Nephron progenitor cell (in vitro differentiated cells): ENCODE measurements at places on chromosomes 3 and 15.

DNA sequence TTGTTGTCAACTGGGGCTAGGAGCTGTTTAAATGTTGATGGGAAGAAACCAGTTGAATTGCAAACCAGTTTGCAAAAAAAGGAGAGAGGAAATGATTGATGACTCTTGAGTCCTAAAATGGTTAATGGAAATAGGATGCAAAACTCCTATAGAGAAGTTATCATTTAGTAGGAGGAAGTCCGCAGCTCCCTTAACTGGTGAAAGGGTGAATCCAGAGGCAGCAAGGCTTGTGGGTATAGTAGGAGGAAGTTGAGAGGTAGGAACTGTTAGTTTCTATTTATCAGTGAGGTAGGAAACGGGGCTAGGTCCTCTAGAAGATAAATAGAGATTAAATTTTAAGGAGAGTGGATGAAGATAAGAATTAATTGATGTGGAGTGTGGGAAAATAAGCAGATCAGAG lies 15.4 kb downstream of the IREB2 start:
- no peak for DNase-seq
- H3K27me3 ChIP-seq: no peaks in the 10 kb centered on the region
- H3K27ac ChIP-seq: no peak overlapping the region
- H3K4me3 ChIP-seq: no peak overlapping the region
- peaks cover 39% of the 10 kb centered on the region for H3K4me1 ChIP-seq

- H3K4me3 ChIP-seq: no peak overlapping the region
- peaks cover 6% of the 10 kb centered on the region for H3K4me1 ChIP-seq
- no peak overlapping the region for H3K27ac ChIP-seq
- DNase-seq: no peak
- H3K27me3 ChIP-seq: peaks cover 3% of the 10 kb centered on the region
- H3K36me3 ChIP-seq: no peaks in the 10 kb centered on the region
Observed at GRCh38 chr3:131728898-131729642, 226.3 kb upstream of the MRPL3 start.

- no peak overlapping the region for H3K4me3 ChIP-seq
- H3K36me3 ChIP-seq: peaks cover 78% of the 10 kb centered on the region
- no peaks in the 10 kb centered on the region for H3K27me3 ChIP-seq
- DNase-seq: no peak
- peaks cover 12% of the 10 kb centered on the region for H3K4me1 ChIP-seq
Observed at GRCh38 chr15:63560741-63561448, 36.3 kb upstream of the FBXL22 start.

DNA sequence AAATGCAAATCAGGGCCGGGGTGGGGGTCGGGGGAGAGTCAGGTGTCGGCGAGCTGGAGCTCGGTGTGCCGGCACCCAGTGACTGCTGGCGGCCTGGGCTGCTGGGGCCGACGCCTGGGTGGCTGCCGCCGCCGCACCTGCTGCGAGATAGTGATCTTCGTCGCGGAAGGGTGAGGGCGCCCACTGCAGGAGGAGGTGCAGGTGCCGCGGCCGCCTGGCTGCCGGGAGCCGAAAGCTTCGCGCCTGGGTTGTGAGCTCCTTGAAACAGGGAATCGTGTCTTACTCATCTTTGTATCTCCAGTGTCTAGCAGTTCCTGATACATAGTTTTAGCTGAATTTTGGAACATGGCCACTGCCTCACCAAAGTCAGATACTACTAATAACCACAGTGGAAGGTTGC lies 64.0 kb upstream of the CPOX start:
- no peak overlapping the region for H3K4me3 ChIP-seq
- H3K4me1 ChIP-seq: no peaks in the 10 kb centered on the region

DNA sequence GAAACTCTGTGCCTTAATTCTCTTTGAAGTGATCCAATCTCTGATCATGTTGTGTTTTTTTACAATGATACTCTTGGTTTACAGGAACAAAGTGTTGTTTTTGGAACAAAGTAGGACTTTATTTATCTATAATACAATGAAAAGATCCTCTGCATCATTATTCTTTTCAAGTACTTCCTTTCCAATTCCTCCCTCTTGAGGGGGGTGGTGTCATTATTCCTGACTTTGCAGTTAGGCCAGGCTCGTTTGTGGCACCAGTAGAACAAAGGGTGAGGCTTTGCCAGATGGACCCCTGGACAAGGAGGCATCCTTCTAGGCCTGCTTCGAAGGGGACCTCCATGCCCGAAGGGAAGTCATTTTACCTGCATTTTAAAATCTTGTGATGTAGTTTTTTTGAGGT lies 41.7 kb upstream of the ZBTB38 start:
- H3K27me3 ChIP-seq: peaks cover 20% of the 10 kb centered on the region
- H3K4me3 ChIP-seq: no peak overlapping the region
- H3K36me3 ChIP-seq: no peaks in the 10 kb centered on the region
- no peak for DNase-seq

GRCh38 chr3:46895761-46896160 lies 18.2 kb downstream of the PTH1R start:
- DNase-seq: no peak
- H3K27ac ChIP-seq: no peak overlapping the region
- peaks cover 35% of the 10 kb centered on the region for H3K4me1 ChIP-seq
- peaks cover 15% of the 10 kb centered on the region for H3K27me3 ChIP-seq
